ENCODE measurements at places on chromosomes 2 and 18.

- no peak for DNase-seq
Observed at GRCh38 chr2:69221960-69222751, 164.9 kb downstream of the GFPT1 start.

- DNase-seq: no peak
Observed at GRCh38 chr2:237485304-237485703, 1.7 kb upstream of the MLPH start.

- DNase-seq: no peak
Observed at GRCh38 chr2:45690231-45690630, 38.8 kb downstream of the PRKCE start.

- DNase-seq: no peak
Observed at GRCh38 chr18:7363338-7363737, 132.4 kb downstream of the LRRC30 start.

- DNase-seq: no peak
Observed at GRCh38 chr2:131040661-131041401, 52.4 kb downstream of the FAM168B start.

DNA sequence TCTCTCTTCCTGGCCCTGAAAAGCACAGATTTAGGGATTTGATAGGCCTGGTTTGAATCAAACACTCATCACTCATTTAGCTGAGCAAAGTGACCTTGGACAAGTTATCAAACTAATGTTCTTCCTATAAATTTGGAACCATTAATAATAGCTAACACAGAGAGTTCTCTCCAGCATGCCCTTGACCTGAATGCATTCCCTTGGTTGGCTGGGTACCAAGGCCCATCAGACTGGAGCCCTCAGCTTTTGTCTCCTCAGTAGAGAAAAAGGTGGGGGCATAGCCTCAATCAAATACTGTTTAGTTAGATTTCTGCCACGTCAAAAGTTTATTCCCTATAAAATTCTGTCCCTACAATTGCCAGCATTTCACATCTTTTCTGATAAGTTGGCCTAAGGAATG is 13.8 kb upstream of the MRPL19 start:
- no peak for DNase-seq

DNA sequence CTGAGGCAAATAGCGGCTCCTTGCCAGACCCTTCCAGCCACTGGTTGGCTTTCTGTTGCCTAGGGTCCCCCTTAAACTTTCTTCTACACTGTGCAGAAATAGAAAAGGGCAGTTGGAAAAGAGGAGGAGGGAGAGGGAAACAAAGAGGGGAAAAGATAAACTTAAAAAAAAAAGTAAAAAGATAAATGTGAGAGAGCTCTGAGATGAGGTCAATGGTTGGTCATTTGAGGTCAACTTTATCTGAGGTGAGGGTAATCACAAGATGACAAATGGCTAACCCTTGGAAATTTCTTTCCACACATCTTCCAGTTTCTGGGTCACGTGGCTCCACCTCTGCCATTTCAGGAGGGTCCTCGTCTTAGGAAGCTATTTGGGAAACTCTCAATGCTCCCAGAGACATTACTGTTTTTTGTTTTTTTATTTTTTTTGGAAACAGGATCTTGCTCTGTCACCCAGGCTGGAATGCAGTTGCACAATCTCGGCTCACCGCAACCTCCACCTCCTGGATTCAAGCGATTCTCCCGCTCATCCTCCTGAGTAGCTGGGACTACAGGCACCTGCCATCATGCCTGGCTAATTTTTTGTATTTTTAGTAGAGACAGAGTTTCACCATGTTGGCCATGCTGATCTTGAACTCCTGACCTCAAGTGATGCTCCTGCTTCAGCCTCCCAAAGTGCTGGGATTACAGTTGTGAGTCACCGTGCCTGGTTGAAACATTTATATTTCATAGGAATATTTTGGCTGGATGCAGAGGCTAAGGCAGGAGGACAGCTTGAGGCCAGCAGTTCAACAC is 199.9 kb downstream of the TGIF1 start:
- DNase-seq: no peak

DNA sequence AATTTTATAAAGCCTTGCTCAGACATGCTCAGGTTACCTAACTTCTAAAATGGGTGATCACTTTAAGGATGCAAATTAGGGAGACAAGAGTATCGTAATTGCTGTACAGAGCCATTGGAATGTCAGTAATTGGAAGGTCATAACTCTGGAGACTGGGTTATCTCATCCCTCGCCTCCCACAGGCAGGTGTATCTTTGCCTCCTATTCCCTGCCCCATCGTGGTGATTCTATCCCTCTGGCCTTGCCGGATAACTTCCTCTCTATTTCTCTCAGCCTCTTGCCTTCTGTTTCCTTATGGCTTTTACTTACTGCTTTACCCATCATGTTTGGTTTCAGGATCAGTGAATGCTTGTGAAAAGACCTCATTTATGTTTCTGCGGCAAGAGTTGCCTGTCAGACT is 2.5 kb downstream of the PDK1 start:
- no peak for DNase-seq
